ENCODE measurements at places on chromosomes 4 and X.

DNA sequence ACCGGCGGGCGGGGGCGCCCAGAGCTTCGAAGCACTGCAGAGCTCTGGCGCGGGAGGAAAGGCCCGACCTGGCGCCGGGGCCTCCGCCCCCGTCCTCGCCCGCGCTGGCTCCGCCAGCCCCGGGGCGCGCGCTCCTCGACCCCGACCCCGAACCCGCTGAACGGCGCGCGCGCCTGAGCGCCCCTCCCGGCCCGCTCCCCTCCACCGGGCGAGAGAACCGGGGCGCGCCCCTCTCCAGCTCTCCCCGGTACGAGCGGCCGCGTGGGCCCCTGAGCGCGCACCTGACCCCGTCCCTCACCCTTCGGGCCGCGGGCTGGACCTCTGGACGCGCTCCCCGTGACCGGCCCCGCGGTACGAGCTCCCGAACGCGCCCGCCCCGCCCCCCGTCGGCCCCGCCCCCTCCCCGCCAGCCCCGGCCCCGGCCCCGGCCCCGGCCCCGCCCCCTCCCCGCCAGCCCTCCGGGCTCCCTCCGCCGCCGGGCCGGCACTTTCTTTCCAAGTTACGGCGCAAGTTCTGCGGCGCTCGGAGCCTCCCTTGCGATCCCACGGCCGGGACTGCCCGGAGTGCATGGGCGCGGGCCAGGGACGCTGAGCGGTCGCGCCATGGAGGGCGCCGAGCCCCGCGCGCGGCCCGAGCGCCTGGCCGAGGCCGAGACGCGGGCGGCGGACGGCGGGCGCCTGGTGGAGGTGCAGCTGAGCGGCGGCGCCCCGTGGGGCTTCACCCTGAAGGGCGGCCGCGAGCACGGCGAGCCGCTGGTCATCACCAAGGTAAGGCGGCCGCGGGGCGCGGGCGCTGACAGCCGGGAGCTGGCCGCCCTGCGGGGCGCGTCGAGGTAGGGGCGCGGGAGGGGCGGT lies at the start of gene SHROOM2:
Gene SHROOM2, plus strand, starts transcription at position 486 of the 854 bp plus-strand sequence. Its CDS starts 117 bp downstream, at position 603.
- DNase-seq = no peak

- no peak for DNase-seq
These were observed 292.5 kb downstream of the UNC5C start for GRCh38 chr4:95256108-95256835.

- no peak for DNase-seq
These were observed 112.7 kb downstream of the CLNK start for GRCh38 chr4:10571909-10572308.

DNA sequence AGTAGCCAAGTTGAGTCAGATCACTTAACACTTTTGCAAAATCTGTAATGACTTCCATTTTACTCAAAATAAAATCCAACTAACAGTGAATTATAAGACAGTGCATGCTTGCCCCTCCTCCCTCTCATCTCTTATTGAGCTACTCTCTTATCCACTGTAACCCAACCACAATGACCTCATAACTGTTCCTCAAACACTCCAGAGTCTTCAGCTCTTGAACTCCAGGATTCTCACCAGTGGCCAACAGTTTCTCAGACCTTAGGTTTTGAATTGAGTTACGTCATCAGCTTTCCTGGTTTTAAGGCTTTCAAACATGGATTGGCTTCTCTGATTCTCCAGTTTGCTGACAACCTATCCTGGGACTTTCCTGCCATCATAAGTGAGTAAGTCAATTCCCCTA lies 938.3 kb downstream of the RAB28 start:
- DNase-seq = no peak

- DNase-seq = no peak
These were observed 38.9 kb downstream of the STARD8 start for GRCh38 chrX:68686097-68686977.

DNA sequence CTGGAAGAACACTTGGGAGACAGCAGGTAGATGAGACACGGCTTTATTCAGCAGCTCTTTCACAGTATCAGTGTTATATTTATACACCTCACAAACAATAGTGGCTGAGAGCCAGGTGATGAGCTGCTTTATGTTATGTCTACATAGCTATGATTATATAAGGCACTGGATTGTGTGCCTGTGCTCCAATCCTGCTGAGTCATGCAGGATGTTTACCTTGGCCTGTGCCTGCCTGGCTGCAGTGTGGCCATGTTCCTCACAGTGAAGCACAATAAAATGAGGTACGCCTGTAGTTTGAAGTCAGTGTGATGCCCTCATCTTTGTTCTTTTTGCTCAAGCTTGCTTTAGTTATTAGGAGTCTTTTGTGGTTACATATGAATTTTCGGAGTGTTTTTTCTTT lies 31.3 kb downstream of the CXCL13 start:
- DNase-seq = no peak

DNA sequence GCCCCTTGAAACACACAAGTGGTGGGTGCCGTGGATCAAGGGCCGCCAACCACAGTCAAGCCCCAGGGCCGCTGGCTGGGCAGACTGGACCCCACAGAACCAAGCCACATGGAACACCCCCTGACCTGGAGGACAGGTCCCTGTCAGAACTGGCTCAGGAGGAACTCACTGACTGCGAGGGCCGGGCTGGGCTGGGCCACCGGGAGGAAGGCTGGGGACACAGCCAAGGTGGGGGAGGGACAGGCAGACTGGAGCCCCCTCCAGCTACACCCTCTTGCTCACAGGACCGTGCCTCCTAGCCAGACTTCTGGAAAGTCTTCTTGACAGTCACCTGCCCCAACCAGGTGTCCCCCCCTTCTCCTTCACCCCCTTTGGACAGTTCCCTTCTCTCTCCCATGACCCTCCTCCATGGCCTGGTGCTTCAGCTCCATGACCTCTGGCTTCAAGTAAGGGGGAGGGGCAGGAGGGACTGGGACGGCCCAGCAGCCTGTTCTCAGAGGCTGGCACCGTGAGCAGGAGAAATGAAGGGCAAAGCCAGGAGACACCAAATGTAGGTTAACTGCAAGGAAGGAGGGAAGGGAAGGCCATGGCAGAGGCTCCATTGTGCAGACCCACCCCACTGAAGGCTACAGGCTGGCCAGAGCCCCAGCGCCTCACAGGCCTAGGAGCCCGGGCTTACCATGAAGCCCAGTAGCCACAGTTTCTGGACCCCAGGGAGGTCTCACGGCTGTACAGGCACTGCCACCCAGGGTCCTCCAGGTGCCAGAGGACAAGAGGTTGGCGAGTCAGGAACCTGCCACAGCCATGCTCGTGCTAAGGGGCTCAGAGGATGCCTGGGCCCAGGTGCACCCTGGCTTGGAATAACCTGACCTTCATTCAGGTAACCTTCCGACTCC lies 22.6 kb upstream of the DUSP9 start:
- DNase-seq = no peak

DNA sequence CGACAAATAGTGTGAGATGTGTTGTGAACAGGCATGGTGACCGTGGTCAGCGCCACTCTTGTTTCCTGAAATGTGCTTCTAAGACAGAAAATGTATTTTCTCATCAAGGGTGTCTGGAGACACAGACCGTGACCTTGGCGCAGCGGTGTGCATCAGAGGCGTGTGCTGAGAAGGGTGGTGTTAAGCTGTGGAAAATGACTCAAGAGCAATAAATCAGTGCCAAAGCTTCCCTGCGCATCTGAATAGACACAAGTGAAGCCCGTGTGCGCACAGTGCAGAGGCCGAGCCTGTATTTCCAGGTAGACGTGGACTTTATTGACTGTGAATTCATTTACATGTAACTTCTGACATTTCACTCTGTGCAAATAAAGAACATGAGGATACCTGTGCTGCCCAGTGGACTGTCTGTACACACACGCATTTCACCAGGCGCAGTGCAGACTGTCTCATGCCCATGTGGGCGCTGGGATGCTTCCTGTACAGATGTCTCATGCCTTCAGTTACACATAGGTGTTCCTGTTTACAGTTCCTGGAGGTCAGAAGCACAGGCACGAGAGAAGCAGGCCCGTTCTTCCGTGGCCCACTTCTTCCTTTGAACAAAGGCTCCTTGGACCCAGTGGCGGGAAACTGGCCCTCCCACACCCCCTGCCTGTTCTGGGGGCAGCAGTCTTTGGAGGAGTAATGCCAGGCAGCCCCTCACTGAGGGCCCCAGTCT lies 31.9 kb downstream of the NSG1 start:
- no peak for DNase-seq

- DNase-seq = no peak
These were observed 342.0 kb downstream of the GBA3 start for GRCh38 chr4:23034731-23035130.

DNA sequence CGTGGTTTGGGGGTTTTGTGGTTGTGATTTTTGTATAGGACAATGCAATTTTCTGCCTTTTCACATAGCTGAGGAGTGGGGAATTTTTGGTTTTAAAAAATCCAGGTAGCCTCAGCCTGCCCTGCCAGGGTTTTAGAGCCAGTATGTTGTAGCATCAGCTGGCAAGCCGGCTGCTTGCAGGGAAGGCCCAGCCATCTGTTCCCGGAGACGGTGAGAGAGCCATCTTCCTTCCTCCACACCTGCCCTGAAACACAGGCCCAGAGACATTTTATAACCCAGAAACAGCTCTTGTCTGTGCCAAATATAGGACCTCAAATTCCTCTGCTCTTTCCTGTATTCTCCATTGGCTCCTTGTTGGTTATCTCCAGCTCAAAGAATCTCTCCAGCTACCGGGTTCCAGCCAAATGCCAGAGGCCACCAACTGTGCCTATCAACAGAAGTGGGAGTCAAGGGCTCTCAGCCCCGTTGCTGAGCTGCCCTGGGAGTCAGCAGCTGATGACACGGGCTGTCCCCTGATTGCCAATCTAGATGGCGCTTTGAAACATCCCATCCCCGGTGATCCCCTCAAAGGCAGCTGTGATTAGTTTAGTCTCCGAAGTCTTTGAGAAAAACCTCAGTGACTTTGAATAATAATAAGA lies 595.2 kb downstream of the MID1IP1 start:
- DNase-seq = no peak

DNA sequence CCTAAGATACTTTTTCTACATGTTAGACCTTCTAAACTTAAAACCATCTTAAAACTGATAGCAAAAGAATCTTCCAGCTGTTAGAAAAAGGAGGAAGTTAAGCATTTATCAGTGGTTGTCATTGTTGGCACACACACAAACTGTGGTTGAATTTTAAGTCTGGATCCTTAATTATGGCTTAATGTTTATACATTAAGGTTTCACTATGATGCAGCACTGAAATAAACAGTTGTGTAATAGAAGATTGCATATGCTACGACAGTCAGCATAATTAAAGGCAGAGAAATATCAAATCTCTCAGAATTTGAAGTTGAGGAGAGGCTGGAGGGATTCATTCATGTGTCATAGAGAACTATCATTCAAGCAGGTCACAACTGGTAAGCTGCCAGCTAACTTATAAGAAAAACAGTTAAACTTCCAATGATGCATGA lies 32.3 kb downstream of the ADGRA3 start:
- no peak for DNase-seq

GRCh38 chr4:140686796-140687195 lies 69.4 kb downstream of the TBC1D9 start:
- DNase-seq = no peak

- DNase-seq = no peak
These were observed 152.8 kb upstream of the DIPK2B start for GRCh38 chrX:45353456-45353855.

GRCh38 chr4:122525865-122526264 lies 69.3 kb upstream of the IL2 start:
- DNase-seq = no peak

GRCh38 chr4:91032725-91033445 lies 905.7 kb downstream of the CCSER1 start:
- no peak for DNase-seq

DNA sequence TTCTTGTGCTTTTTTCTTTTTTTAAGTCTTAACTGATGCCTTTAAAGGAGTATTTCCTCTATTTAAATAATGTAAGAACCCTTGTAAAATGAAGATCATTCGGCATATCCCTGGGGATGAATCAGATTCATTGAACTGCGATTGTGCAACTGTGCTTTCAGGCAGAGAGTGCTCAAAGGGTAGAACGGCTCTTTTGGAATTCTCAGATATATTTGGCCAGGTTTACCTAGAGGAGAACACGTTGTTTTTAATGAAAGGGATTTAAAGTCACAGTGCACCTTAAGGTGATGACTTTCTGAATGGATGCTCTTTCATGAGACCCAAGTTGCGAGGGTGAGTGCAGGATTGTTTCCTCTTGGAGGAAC lies 51.6 kb upstream of the ELOVL6 start:
- no peak for DNase-seq

GRCh38 chrX:128396601-128397000 lies 344.4 kb upstream of the ACTRT1 start:
- DNase-seq = no peak

- no peak for DNase-seq
These were observed 107.3 kb downstream of the JADE1 start for GRCh38 chr4:128916832-128917231.

- DNase-seq = no peak
These were observed 104.3 kb downstream of the DCTD start for GRCh38 chr4:182812916-182813315.

- DNase-seq = no peak
These were observed 85.7 kb downstream of the QDPR start for GRCh38 chr4:17426222-17426621.

- DNase-seq = no peak
These were observed 6.9 kb upstream of the WDR1 start for GRCh38 chr4:10123227-10124101.

DNA sequence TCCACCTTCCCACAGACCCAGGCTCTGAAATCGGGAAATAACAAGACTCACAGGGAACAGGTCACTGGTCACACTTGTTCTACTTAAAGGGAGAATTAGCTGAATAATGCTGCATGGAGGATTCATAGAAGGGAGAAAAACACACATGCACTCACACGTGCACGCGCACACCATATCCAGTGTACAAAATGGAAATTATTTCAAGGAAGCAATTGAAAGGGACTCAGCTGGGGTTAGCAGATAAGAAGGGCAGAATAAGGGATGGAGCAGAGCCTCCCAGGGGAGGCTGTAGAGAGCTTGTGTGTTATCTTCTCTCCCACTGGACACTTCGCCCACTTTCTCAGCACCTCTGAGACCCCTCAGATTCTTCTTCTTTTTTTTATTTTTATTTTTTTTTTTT lies 10.3 kb downstream of the GABRQ start:
- DNase-seq = no peak

DNA sequence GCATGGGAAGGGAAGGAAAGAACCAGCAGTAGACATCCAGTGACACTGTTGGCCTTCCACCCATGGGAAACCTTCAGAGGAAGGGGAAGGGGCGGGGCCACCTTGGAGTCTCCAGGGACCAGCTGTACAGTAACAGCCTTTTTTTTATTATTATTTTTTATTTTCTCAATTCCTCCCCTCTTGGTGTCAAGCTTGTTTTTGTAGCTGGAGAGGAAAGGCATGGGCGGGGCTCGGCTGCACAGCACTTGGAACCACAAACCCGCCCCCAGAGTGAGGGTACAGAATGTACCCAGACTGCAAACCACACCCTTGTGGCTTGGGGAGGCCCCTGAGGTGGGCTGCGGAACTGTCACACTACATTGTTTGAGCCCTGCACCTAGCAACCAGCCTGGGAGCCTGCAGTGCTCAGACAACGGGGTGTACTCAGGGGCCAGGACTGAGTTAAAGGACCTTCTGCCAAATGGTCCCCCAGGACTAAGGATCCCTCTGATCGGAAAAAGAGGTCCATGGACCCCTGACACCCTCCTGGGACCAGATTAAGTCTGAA lies 45.7 kb downstream of the PRPS1 start:
- DNase-seq = peak; percentile 71

- no peak for DNase-seq
These were observed 139.1 kb downstream of the ARX start for GRCh38 chrX:24876530-24877287.

GRCh38 chrX:99761731-99762130 lies 648.3 kb downstream of the PCDH19 start:
- no peak for DNase-seq

Measured in stimulated activated CD4-positive, alpha-beta T cell treated with anti-CD3 and anti-CD28 coated beads, Interleukin-15, amount 100 ng/mL, for 1 hour (primary cell).